Subcutaneous preadipocyte (primary cell): ENCODE measurements at places on chromosomes 3 and 15. TPM values are rescaled to one million over a fixed set of nuclear protein-coding genes. Genes with fewer than 3 reads are reported as not detected.

KCNMB2 gene
- not detected in 2 replicates for total RNA-seq

OTOL1 gene
- total RNA-seq: not detected in 2 replicates

TICRR gene
- total RNA-seq: 6.2 and 11.9 TPM in 2 replicates

LDHAL6B gene
- not detected in 2 replicates for total RNA-seq

WDR72 gene
- total RNA-seq: not detected in 2 replicates

PPM1L gene
- 2.2 and 4.0 TPM in 2 replicates for total RNA-seq

ACKR2 gene
- 0.20 TPM in 1 of 2 replicates, not detected in the other for total RNA-seq

ARHGEF3 gene
- total RNA-seq: 2.7 and 7.7 TPM in 2 replicates

PRSS50 gene
- total RNA-seq: not detected in 2 replicates

PDZRN3 gene
- 33.8 and 43.8 TPM in 2 replicates for total RNA-seq

FXR1 gene
- total RNA-seq: 103 and 112 TPM in 2 replicates

CPNE9 gene
- total RNA-seq: not detected in 2 replicates

C3orf49 gene
- total RNA-seq: not detected in 2 replicates

LRRC31 gene
- total RNA-seq: not detected in 2 replicates

MINAR1 gene
- total RNA-seq: 0.73 and 0.98 TPM in 2 replicates

EIF3J gene
- total RNA-seq: 28.3 and 36.4 TPM in 2 replicates

MYL3 gene
- not detected in 2 replicates for total RNA-seq

MAPKAPK3 gene
- total RNA-seq: 122 and 213 TPM in 2 replicates

SLC24A5 gene
- total RNA-seq: not detected in 2 replicates

PRICKLE2 gene
- 32.0 and 32.1 TPM in 2 replicates for total RNA-seq

ANKUB1 gene
- not detected in 2 replicates for total RNA-seq

SOX2 gene
- not detected in 2 replicates for total RNA-seq

RTP1 gene
- total RNA-seq: not detected in 2 replicates

CAPN3 gene
- total RNA-seq: 1.2 and 1.5 TPM in 2 replicates

UNC13C gene
- not detected in 2 replicates for total RNA-seq

CEP97 gene
- 11.4 and 21.1 TPM in 2 replicates for total RNA-seq

C3orf52 gene
- 0.37 and 0.39 TPM in 2 replicates for total RNA-seq

PP2D1 gene
- total RNA-seq: not detected in 2 replicates

ZNF774 gene
- 0.73 and 0.98 TPM in 2 replicates for total RNA-seq

UQCC5 gene
- total RNA-seq: 5.9 and 7.4 TPM in 2 replicates

ADAMTS17 gene
- total RNA-seq: 0.20 and 0.73 TPM in 2 replicates

DUOXA1 gene
- not detected in 2 replicates for total RNA-seq

ARRDC4 gene
- 7.2 and 19.1 TPM in 2 replicates for total RNA-seq

CRABP1 gene
- total RNA-seq: not detected in 2 replicates

GOLGA8T gene
- not detected in 2 replicates for total RNA-seq

NGLY1 gene
- 23.1 and 31.7 TPM in 2 replicates for total RNA-seq

ADAMTSL3 gene
- 0.20 and 0.37 TPM in 2 replicates for total RNA-seq

MCTP2 gene
- 1.5 and 3.5 TPM in 2 replicates for total RNA-seq

GANC gene
- 17.6 and 19.7 TPM in 2 replicates for total RNA-seq

IFRD2 gene
- 133 and 152 TPM in 2 replicates for total RNA-seq

GOLGA8K gene
- under 0.01 TPM in 1 of 2 replicates, not detected in the other for total RNA-seq

CADPS gene
- under 0.01 and 0.59 TPM in 2 replicates for total RNA-seq

FBXL22 gene
- total RNA-seq: 0.20 and 2.6 TPM in 2 replicates

HTR3E gene
- not detected in 2 replicates for total RNA-seq

CSTA gene
- 0.98 and 3.3 TPM in 2 replicates for total RNA-seq

NPAP1 gene
- not detected in 2 replicates for total RNA-seq

SLC28A2 gene
- not detected in 2 replicates for total RNA-seq

CYP1A2 gene
- not detected in 2 replicates for total RNA-seq

CAMK2N2 gene
- not detected in 2 replicates for total RNA-seq

INTS14 gene
- 32.3 TPM in 2 replicates for total RNA-seq

CCDC39 gene
- under 0.01 TPM in 1 of 2 replicates, not detected in the other for total RNA-seq

MYNN gene
- 16.9 and 18.2 TPM in 2 replicates for total RNA-seq
